NCI-H1694 (cell line): ENCODE measurements at places on chromosomes 12 and 14.

GRCh38 chr14:38646391-38646790 is 390.5 kb upstream of the CLEC14A start:
- DNase-seq = no peak

GRCh38 chr12:119475650-119476049 is 117.9 kb upstream of the TMEM233 start:
- no peak for DNase-seq

DNA sequence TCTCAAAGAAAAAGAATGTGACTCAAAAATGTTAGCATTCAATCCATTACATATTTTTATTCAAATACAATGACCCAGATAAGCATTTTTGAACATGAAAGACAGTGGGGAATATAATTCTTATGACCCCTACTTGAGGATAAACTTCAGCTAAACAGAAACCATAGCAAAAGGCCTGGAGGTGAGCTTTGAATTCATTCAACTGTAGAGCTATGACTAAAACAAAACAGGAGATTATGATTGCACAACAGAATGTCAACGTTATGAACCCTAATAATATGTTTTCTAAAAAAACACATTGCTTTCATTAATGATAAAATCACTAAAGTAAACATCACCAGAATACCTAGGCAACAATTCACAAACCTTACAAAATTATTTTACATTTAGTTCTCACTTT is 27.8 kb downstream of the EFCAB11 start:
- DNase-seq = no peak

DNA sequence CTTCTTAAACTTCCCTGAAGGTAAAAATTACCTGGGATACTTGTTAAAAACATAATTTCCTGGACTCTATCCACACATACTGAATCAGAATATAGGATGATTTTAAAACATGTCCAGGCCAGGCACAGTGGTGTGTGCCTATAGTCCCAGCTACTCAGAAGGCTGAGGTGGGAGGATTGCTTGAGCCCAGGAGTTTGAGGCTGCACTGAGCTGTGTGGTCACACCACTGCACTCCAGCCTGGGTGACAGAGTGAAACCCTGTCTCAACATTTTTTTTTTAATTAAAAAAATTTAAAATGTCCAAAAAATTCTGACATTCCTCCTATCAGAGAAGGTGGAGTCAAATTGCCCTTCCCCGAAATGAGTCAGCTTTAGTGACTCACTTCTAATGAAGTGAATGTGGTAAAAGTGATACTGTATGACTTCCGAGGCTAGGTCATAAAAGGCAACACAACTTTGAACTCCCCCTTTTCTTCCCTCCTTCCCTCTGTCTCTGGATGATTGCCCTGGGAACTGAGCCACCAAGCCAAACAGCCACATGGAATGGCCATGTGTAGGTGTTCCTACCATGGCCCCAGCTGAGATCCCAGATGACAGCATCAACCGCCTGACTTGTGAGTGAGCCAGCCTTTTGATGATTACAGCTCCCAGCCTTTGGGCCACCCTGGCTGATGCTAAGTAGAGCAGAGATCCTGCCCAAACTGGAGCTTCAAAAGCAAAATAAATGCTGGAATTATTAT is 36.3 kb downstream of the LIMA1 start:
- DNase-seq = peak; percentile 79

DNA sequence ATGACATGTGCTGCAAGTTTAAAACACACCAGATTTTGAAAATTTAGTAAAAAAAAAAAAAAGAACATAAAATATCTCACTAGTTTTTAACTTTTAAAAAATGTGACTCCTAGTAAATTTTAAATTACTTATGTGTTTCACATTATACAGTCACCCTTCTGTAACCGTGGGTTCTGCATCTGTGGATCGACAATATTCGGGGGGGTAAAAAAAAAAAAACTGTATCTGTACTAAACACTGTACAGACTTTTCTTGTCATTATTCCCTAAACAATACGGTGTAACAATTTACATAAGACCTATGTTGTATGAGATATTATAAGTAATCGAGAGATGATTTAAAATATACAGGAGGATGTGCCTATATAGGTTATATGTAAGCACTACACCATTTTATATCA is 3.2 kb downstream of the DDX24 start:
- DNase-seq = no peak

- DNase-seq = no peak
Observed at GRCh38 chr12:43210485-43211192, 341.4 kb downstream of the ADAMTS20 start.

DNA sequence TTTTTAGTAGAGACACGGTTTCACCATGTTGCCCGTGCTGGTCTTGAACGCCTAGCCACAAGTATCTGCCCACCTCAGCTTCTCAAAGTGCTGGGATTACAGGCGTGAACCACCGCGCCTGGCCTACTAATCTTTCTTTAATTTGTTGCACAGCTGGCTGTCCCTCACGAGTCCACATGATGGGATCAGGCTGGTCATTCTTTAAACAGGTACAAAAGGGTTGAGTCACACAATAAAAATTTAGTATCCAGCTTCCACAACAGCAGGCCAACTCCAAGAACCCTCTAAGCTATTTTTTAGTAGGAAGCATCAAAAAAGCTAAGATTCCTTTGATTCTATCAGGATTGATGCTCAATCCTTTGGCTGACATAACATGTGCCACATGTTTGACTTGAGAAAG is 17.8 kb downstream of the SINHCAF start:
- DNase-seq = no peak

DNA sequence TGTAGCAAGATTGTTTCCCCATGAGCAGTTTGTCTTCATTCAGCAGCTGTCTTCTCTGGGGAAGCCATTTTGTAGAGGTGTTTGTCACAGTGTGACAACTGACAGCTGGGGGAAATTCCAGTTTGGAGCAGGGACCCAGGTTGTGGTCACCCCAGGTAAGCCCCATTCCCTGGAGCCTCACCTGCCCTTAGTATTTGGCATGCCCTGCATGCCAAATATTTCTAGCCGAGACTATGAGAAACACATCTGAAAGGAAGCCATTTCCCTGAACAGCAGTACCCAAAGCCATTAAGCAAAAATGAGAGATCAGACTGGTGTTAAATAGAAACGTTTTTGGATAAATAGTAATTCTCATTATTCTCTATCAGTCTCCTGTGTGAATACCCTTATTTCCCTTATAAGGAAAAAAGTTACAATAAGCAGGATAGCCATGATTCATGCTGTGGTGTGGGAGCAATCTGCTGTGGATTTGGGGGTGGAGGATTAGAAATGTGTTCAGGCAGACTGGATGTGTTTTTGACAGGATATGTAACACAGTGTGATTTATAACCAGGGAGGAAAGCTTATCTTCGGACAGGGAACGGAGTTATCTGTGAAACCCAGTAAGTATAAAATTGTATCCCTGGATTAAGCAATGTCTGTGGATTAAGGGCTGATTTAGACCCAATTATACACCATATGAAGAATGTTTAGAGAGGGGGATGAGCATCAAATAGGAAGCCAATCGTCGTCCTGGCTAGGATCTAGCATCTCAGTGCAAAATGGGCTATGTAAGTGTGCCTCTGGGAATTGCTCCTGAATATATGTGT is 68.9 kb downstream of the DAD1 start:
- no peak for DNase-seq

DNA sequence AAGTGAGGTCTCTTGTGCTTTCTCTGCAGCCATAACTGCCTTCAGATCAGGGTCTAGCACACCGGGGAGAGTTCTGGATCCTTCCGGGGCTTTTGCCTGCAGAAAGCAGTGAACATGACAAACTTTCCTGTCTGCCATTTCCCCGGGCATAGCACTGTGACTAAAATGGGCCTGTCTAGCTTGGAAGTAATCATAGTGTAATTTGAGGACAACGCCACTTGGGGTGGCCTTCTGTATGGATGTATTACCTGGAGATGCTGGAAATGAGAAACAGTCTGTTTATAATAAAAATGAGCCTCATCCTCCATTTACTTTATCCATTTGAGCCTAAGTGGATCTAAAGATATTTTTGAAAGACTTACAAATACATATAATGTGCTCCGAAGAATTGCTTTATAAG is 453.7 kb downstream of the VRK1 start:
- no peak for DNase-seq

DNA sequence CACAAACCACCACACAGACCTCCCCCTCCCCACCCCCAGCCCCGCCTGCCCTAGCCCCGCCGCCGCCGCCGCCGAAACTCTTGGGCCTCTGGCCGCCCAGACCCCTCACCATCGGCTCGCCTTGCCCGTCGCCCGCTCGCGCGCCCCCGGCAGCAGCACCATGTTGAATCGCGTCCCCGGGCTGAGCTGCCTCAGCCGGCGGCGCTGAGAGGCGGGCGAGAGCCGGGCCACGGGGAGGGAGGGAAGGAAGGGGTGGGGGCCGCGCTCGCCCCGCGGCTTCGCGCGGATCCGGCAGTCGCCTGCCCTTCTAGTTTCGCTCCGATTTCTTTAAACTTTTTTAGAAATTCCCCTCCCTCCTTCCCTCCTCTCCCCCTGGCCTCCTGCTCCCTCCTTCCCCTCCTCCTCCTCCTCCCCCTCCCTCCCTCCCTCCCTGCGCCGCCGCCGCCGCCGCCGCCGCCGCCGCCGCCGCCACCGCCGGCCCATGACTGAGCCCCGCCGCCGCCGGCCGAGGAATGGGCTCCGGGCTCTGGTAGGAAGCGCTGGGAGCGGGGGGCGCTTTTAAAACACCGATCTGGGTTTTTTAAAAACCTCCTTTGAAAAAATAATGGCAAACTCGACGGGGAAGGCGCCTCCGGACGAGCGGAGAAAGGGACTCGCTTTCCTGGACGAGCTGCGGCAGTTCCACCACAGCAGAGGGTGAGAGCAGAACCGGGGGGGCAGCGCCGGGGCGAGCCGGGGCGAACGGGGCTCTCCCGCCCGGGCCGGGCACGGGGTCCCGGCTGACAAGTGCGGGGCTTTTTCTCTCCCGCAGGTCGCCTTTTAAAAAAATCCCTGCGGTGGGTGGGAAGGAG is at the start of gene ARID2:
TSS of gene ARID2 (plus strand) at position 474 of the 851 bp plus-strand sequence. CDS start at position 605, 131 bp downstream.
- DNase-seq = no peak

- DNase-seq = no peak
Observed at GRCh38 chr14:102729268-102729667, 48.0 kb upstream of the TRAF3 start.

- no peak for DNase-seq
Observed at GRCh38 chr12:12735301-12735700, 18.1 kb downstream of the CDKN1B start.

- no peak for DNase-seq
Observed at GRCh38 chr12:110667671-110668070, 21.2 kb downstream of the HVCN1 start.

GRCh38 chr12:88416786-88417185 is 163.5 kb downstream of the KITLG start:
- DNase-seq = no peak

GRCh38 chr14:84028080-84028604 is 1501.8 kb upstream of the FLRT2 start:
- no peak for DNase-seq

GRCh38 chr12:10249690-10250455 is 37.2 kb downstream of the GABARAPL1 start:
- no peak for DNase-seq

DNA sequence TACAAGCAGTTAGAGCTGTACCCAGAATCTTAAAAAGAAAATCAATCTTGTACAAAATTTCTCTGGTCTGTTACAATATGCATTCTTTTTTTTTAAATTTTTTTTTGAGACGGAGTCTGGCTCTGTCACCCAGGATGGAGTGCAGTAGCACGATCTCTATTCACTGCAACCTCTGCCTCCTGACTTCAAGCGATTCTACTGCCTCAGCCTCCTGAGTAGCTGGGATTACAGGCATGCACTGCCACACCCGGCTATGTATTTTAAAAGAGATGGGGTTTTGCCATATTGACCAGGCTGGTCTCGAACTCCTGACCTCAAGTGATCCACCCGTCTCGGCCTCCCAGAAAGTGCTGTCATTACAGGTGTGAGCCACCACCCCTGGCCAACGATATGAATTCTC is 4.1 kb downstream of the FBXO33 start:
- DNase-seq = no peak

GRCh38 chr12:1832801-1833595 is 12.6 kb downstream of the LRTM2 start:
- peak; percentile 82 for DNase-seq

DNA sequence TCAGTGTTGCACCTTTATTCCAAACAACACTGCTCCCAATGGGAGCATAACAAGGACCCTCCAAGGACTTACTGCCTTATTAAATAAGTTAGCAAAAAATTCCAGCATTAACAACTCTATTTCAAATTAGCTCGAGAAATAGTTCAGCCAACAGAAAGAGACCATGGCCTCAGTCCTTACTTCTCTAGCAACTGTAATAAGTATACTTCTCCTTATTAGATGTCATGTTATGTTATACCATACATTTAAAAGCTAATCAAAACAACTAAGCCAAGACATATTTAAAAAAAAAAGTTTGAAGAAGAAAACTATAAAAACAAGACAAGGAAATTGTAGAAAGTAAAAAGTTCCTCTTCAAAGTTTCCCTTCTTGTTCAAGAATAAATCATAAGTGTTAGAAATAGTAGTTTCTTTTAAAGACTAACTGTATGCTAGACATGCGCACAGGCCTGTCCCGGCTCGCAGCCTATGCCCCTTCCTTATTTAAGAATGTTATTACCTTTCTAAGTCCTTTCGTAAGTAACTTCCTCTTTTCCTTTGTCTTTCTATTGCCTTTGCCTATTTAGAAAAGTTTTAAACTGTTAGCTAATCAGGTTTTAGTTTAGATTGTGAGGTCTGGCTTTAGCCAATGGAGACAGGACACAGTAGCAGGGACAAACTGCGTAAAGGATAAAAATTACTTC is 68.6 kb downstream of the RESF1 start:
- no peak for DNase-seq

GRCh38 chr12:128543971-128544370 is 277.0 kb downstream of the TMEM132C start:
- DNase-seq = no peak

DNA sequence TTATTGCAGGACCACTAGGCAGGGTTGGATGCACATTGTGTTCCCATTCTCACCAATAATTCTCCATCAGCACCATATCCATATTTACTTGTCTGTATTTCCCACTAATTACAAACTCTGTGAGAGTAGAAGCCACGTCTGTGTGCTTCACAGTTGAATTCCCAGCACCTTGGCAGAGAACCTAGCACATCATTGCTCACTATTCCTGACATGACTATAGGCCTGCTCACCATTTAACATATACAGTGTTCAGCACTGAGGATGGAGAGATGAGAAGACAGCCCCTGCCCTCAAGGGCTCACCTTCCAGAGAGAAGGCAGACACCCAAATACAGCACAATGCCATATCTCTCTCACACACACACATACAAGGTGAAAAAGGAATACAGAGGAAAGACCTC is 5.0 kb downstream of the DAD1 start:
- no peak for DNase-seq

GRCh38 chr14:68397822-68398221 is 395.0 kb downstream of the ZFP36L1 start:
- DNase-seq = no peak

DNA sequence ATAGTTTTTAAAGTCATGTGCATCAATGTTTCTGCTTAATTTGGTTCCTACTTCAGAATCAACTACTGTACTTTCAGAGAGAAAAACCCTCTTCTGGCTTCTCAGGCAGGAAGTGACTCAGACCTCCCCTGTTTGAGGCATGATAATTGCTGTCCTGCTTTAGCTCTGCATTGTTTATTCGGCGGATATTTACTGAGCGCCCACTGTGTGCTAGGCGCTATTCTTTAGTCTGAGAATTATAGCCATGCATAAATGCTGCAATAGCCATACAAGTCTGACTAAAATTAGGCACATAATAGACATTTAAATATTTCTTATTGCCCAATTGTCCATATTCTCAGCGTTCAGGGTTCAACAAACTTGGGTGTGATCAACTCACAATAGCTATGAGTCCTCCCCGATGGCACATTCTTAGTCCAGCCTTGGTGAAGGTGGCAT is 6.1 kb upstream of the AMIGO2 start:
- no peak for DNase-seq
